ENCODE measurements at places on chromosomes 4 and X. TPM values are rescaled to one million over a fixed set of nuclear protein-coding genes. Genes with fewer than 3 reads are reported as not detected.

HSD17B13 gene
- total RNA-seq = 0.69 TPM

ZCCHC12 gene
- total RNA-seq = 2.4 TPM

GC gene
- not detected for total RNA-seq

GPRIN3 gene
- 5.9 TPM for total RNA-seq

Data from ovary (tissue), 10 donors.